Omental fat pad (tissue), 4 donors: ENCODE measurements at places on chromosomes 4 and X. TPM values are rescaled to one million over a fixed set of nuclear protein-coding genes. Genes with fewer than 3 reads are reported as not detected.

CWH43 gene
- not detected for total RNA-seq

PI4K2B gene
- 16.0 TPM for total RNA-seq

- DNase-seq, result no peak
Observed at GRCh38 chr4:41866799-41867677, 68.2 kb upstream of the TMEM33 start.

DNA sequence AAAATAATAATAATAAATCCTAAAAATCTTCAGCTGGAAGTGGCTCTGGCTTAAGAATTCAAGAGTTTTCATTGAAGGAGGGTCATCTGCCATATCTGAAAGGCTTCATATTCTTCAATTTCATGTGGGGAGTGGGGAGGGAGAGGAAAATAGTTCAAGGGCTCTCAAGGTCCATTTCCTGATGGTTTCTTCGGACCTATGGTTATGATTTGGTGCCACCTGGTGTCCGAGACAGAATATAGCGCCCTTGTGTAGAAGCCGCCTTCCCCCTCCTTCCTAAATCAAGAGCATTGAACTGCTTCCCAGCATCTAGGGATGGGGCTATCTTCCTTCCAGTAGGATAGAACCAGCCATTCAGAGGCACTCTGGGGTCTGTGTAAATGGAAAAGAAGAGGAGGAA, 34.3 kb downstream of the NLGN3 start:
- no peak for DNase-seq

DNA sequence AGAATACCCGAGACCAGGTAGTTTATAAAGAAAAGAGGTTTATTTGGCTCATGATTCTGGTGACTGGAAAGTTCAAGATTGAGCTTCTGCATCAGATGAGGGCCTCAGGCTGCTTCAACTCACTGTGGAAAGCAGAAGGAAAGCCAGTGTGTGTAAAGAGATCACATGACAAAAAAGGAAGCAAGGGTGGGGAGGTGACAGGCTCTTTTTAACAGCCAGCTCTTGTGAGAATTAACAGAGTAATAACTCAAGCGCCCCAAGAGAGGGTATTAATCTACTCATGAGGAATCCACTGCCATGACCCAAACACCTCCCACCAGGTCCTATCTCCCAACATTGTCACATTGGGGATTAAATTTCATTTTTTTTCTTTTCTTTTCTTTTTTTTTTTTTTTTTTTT, 6.3 kb upstream of the YIPF6 start:
- no peak for DNase-seq
